ENCODE measurements at places on chromosomes 11 and 22.

GRCh38 chr11:27238811-27239210 lies 124.2 kb downstream of the CCDC34 start:
- DNase-seq, result no peak

GRCh38 chr11:128731041-128731663 lies 37.3 kb downstream of the FLI1 start:
- no peak for DNase-seq

DNA sequence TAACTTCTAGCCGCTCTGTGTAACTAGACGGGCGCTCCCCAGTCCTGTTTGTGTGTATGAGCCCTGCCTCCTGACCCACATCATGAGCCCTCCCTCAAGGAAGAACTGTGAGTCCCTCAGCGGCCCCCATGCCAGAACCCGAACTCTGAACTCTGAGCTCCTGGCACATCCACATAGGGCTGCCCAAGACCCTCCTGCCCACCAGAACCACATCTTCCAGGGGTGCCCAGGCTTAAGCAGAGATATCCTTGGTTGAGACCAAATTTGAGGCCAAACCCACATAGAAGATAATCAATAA lies 3.0 kb downstream of the TRIM29 start:
- no peak for DNase-seq

- DNase-seq, result no peak
Measured at GRCh38 chr11:76291576-76292526, 85.5 kb upstream of the WNT11 start.

DNA sequence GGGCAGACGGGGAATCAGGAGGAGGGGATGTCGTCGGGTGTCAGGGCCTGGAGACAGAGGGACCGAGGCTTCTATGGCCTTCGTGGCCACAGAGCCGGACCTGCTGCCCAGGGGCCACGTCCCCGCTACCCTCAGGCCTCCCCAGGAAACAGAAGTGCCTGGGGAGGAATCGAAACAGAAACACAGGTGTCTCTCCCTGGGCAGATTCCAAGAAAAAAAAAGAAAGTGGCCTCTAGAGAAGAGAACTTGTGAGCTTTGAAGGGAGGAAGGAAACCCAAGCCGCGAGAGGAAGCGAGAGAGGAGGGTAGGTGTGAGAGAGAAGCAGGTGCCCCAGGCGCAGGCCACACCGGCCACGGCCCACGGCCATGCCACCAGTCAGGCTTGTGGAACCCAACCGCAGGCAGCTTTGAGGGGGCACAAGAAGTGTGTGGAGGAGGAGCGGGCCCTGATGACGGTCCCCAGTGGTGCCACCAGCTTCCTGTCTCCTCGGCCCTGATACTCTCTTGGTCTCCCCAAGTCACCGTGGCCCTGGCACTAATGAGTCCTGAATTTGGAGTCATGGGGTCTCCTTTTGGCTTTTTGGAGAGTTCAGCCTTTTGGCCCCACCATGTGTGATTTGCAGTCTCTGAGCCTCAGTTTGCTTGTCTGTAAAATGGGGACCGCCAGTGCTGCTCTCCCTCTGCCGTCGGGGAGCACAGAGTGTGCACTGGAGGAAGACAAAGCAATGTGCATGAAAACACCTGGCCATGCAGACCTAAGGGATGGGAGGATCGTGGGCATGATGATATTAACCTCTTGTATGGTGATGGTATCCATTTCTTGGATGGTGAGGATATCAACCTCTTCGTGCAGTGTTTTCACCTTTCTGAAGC lies 25.2 kb downstream of the LIF start:
- DNase-seq, result no peak

DNA sequence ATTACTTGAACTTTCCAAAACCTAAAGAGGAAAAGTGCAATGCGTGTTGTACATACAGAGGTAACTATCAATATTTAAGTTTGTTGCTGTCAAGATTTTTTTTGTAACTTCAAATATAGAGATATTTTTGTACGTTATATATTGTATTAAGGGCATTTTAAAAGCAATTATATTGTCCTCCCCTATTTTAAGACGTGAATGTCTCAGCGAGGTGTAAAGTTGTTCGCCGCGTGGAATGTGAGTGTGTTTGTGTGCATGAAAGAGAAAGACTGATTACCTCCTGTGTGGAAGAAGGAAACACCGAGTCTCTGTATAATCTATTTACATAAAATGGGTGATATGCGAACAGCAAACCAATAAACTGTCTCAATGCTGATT lies 2.1 kb downstream of the ADM start:
- no peak for DNase-seq

DNA sequence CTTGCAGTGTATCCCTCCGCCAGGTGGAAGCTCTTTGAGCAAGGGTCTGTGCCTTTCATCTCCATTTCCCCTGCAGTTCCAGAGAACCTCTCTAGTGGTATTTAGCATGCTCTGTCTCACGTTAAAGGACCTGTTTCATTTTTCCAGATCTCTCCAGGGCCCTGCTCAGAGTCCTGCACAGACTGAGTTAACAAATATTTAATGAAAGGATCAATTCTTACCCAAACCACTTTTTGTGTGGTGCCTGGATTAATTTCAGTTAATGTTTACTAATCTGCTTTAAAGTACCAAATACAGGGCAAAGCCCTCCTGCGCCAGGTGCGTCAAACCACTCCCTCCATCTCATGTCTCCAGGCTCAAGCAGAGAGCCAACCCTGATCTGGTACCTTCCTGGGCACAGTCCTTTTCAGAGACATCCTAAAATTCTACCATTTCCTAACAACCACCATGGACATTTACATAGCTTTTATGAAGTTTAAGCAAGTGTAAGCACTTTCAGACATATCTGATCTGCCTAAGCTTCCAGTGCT lies 18.7 kb upstream of the ACER3 start:
- DNase-seq, result no peak

GRCh38 chr11:60221181-60221580 lies 21.8 kb downstream of the MS4A4E start:
- no peak for DNase-seq

GRCh38 chr22:50041361-50042065 lies 16.6 kb downstream of the TTLL8 start:
- no peak for DNase-seq

DNA sequence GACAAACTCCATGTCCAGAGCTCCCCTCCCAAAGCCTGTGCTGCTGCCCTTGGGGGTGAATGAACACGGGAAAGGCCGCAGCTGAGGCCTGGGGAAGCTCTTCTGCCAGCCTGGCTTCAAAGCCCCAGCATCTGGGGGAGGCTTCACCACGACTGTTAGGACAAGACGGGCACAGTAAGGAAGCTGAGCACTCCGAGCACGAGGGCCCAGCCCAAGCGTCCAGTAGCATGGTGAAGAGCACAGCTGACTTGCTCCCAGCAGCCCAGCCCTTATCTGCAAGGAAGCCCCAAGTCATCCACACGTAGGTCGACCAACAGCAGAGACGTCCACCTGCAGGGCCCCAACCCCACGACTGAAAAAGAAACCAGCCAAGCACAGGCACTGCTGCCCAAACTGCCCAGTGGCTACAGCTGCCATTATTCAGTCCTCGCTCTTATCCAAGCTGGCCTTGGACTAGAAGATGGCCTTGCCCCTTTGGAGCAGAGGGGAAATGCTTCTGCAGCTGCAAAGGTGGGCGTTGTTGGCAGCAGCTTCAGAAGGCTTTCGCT lies 62.5 kb downstream of the SHANK2 start:
- DNase-seq, result no peak

DNA sequence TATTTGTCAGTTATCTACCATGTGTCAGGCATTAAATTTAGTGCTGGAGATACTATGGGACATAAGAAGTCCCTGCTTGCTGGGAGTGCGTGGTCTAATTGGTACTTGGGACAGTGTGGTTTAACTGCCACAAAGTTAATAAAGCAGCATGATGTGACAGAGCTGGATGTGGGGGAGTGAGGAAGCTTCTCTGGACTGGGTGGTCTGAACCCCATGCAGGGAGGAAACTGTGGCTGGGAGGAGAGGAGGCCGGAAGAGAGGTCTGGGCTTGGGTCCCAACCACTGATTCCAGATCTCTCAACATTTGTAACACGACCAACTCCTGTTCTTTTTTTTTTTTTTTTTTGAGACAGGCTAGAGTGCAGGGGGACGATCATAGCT lies 37.1 kb downstream of the ST3GAL4 start:
- DNase-seq, result no peak

DNA sequence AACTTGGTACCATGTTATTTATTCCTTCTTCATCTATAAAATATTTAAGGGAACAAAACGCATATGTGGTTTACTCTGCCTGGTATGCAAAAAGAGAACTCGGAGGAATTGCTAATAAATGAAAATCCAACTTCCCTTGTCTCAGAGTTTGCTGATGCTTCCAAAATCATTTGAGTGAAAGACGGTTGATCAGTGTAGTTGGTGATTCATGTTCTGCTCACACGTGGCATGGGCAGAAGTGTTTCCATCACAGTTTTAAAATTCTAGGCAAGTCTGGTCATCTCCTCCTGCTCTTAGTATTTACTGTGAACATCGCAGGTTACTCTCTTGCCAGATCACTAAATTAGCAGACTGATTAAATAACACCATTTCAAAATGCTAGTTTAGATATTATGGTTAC lies 11.9 kb upstream of the PARVB start:
- no peak for DNase-seq

- DNase-seq, result no peak
Measured at GRCh38 chr22:50604256-50605001, 3.8 kb downstream of the MAPK8IP2 start.

DNA sequence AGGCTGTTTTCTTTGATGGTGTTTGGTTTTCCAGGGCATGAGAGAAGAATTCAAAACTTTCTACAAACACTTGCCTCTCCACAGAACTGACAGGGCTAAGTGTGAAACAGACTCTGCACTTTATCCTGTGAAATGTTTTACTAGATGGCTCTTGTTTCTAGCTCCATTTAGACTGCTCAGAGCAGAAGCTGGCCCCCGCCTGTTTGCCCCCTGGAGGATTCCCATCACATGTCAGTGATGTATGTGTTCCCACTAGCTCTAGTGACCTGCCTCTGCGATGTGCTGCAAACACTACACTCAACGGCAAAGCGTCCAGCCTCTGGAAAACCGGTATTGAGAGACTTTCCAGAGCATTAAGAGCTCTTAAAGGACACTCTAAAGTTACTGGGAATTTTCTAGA lies 41.4 kb upstream of the PCF11 start:
- no peak for DNase-seq

DNA sequence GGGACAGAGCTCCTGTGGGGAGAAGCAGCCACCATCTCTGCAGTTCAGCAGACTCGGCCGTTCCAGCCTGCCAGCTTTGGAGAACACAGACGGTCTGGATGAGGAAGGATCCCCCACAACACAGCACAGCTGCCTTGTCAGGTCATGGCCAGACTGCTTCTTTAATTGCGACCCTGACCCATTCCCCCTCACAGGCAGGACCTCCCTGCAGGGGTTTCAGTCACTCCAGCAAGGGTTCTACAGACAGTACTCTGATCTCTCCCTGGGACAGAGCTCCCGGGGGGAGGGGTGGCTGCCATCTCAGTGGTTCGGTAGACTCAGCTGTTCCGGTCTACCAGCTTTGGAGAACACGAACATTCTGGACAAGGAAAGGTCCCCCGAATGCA lies 173.5 kb downstream of the TTC28 start:
- DNase-seq, result no peak

DNA sequence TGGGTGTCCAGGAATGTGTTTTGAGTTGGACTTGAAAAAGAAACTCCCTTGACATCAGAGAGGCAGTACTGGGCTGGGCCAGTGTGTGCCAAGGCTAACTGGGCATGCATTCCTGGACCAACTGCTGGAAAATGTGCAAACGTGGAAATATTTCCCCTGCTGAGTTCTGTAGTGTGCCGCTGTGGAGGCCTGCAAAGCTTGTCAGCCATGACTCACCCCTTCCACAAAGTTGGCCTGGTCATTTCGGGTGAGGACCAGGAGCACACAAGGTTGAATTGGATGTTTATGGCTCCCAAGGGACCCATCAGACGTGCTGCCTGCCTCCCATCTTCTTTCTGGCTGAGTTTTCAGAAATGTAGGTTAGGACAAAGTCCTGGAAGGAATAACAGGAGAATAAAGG lies 513.1 kb downstream of the MIAT start:
- no peak for DNase-seq

DNA sequence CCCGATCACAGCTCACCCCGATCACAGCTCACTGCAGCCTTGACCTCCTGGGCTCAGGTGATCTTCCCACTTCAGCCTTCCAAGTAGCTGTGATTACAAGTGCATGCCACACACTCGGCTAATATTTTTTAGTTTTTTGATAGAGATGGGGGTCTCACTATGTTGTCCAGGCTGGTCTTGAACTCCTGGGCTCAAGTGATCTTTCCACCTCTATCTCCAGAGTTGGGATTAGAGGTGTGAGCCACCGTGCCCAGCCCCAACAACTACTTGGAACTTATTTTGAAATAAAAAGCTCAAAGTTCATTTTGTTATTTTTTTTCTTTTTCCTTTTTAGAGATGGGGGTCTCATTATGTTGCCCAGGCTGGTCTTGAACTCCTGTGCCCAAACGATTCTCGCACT lies 27.8 kb upstream of the SLC25A1 start:
- DNase-seq, result no peak

DNA sequence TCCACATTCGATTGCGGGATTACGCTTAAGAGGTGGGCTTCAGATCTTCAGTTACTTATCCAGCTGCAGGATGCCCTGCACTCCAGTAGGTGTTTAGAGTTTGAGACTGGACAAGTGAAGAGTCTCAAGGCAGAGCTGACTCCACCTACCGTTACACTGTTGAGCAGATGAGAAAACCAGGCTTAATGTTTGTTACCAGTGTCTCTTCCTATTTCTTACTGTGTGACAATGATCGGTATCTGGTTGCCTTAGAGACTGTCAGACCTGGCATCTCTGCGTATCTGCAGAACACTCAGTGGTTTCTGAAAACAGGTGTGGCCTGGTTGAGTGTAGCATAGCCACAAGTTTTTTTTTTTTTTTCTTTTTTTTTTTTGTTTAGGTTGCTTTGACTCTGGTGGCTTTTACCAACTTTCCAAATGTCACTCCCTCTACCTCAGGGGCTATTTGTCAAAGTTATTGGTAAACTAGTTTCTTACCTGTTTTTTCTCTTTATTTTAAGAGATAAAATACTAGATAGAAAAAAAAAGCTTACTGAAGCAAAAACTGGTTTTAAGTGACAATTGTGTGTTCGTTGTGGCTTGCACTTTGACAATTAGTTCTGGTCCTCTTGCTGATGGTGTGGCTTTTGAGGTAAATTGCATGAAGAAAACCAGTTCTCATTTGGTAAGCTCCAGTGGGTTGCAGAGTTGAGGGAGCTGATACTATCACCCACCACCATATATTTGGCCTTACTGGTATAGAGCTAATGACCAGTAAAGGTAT lies 284.8 kb downstream of the ETS1 start:
- DNase-seq, result peak; percentile 43

DNA sequence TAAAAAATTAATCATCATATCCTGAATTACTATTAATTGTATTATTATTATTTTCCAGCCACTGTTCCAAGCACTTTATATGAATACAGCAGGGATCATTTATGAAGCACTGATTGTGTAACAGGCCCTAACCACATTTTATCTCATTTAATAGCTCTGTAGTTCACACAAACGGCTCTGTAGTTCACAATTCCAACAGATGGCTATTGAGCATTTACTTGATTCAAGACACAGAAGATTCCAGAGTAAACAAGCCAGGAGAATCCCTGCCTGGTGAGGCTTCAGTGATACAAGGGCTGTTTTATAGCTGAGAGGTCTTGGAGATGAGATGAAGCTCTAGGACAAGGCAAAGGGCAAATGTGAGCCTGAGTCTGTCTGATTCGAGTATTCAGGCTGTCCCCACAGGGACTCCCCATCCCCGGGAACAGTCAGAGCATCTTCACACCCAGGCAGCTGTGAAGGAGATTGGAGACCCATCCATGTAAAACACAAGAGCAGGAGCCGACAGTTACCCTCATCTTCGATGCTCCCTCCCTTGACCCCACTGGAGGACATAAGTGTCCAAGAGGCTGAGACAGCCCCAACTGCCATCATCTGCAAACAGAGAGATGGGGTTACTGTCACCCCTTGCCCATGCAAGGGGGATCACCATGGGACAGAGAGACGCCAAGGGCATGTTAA lies 222.5 kb downstream of the MN1 start:
- DNase-seq, result no peak

Measured in germinal center (tissue), 1 donor.